Pulmonary artery endothelial cell (primary cell): ENCODE measurements at places on chromosomes 2 and 18. TPM values are rescaled to one million over a fixed set of nuclear protein-coding genes. Genes with fewer than 3 reads are reported as not detected.

- DNase-seq: no peak
Observed at GRCh38 chr2:140122001-140122400, 1341.8 kb upstream of the NXPH2 start.

The IL36A gene
- total RNA-seq: not detected in 2 replicates

DNA sequence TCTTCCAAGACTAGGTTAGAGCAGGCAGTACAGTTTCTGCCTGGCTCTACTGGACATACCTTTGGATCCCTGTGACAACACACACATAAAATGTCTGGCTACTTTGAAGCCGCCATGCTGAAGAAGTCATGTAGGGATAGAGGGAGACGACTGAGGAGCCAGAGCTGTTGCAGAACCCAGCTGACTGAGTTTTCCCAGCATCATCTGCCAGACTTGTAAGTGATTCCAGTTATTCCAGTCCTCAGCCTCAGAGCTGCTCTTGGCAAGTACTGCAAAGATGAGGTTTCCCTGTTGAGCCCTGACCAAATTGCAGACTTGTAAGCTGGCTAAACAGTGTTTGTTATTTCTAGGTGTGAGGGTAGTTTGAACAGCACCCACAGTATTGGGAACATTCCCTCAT, 31.5 kb upstream of the TSPYL6 start:
- DNase-seq: no peak

- DNase-seq: no peak
Observed at GRCh38 chr18:54209471-54210180, 14.8 kb downstream of the MBD2 start.

- no peak for DNase-seq
Observed at GRCh38 chr18:23194155-23194996, 59.1 kb downstream of the CABLES1 start.

GRCh38 chr2:41735476-41735875, 312.3 kb upstream of the PKDCC start:
- no peak for DNase-seq

- no peak for DNase-seq
Observed at GRCh38 chr18:76937597-76937996, 115.2 kb downstream of the ZNF236 start.

DNA sequence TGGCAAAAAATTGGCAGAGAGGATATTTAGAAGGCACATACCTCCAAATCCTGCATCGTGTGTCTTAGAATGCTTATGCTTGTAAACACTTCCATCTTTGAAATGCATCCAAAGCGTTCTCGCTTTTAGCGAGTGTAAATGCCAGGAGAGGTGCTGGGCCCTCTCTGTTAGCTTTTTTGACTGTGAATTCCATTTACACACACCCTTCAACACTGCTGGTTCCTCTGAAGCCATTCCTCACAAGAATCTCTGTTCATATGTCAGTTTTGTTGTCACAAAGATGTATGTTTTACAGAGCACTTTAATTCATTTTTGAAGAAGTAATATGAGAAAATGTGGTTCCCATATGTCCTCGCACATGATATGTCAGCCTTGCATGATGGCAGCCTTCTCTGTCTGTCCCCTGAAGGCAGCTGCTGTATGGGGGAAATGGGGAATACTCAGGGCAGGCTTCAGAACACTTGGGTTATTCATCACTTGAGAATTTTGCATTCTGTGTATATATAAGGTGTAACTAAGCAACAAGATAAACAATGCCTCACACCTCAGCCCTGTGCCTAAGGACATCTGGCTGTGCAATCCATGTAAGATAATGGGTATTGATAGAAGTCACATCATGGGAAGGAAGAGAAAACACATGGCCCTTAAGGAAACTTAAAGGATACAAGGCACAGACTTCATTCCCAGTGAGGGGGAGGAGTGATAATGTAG, 52.3 kb downstream of the RAB27B start:
- DNase-seq: no peak
